Muscle of leg (tissue), 16 donors: ENCODE measurements at places on chromosomes 7 and 10. TPM values are rescaled to one million over a fixed set of nuclear protein-coding genes. Genes with fewer than 3 reads are reported as not detected.

GRCh38 chr7:142488842-142489241, 231.0 kb upstream of the PRSS58 start:
- H3K27ac ChIP-seq: no peak overlapping the region
- H3K36me3 ChIP-seq: no peaks in the 10 kb centered on the region
- peaks cover 7% of the 10 kb centered on the region for H3K4me1 ChIP-seq
- H3K27me3 ChIP-seq: peaks cover 2% of the 10 kb centered on the region

GRCh38 chr7:80807166-80807900, 111.5 kb downstream of the SEMA3C start:
- H3K4me1 ChIP-seq: no peaks in the 10 kb centered on the region
- H3K36me3 ChIP-seq: peaks cover 4% of the 10 kb centered on the region
- H3K27me3 ChIP-seq: no peaks in the 10 kb centered on the region
- H3K4me3 ChIP-seq: no peak overlapping the region

DNA sequence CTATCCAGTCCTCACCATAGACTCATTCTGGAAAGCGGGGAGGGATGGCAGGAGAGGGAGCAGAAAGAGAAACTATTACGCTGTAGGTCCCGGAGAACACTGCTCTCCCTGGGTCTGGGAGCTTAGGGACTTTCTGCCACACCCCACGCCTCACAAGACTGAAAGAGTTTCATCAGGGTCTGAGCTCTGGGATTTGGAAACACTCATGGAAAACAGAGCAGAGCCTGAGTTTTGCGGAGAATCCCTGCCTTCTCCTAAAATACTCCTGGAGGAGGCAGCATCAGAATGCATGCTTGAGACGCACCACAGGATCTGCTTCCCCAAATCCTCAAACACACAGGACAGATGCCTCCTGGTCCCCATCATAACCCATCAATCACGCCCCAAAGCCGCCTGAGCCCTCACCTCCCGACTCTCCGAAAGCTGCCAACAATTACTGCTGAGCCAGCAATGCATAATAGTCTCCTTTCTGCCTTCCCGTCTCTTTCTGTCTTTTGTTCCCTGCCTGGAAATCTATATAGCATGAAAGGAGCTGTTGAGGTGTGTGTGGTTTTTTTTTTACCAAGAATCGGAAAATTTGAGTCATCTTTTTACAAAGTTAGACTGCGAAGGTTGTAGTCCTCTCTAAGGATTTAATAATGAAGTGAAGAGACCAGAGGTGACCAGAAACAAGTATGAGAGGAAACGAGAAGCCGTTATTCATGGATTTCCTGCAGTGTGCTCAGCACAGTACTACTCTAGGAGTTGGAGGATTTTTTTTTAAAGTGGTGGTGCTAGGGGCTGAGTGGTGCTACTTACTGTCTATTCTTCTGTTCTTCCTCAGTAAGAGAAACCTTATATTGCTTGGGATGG, 37.7 kb downstream of the ASB13 start:
- H3K36me3 ChIP-seq: no peaks in the 10 kb centered on the region
- H3K27me3 ChIP-seq: no peaks in the 10 kb centered on the region
- H3K27ac ChIP-seq: peak overlapping the region; percentile 62
- peaks cover 49% of the 10 kb centered on the region for H3K4me1 ChIP-seq
- DNase-seq: peak; percentile 86

DNA sequence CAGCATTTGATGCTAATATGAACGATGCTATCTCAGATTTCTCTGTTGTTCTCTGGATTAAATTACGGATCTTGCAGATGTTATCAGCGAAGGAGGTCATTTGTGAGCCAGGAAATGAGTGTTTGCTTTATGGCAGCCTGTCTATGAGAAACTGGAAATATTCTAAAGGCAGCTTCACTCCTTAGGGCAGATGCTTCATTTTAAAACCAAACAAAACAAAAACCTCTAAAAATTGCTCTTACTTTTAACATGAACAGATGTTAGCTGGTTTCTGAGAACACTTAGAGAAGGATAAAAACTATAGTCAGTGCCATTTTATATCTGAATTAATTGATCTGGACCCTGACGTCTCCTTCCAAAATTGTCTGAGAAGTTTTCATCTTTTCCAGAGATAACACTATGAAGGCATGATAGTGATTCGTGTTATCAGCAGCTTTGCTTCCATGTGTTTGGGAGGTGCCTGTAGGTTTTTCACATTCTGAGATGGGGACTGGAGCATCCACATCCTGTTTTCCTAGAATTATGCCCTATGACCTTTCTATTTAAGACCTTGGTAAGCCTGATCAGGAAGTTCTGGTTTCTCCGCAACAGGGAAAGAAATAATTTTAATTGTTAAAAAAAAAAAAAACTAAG, 53.1 kb downstream of the CPED1 start:
- no peaks in the 10 kb centered on the region for H3K36me3 ChIP-seq
- no peaks in the 10 kb centered on the region for H3K4me1 ChIP-seq
- H3K4me3 ChIP-seq: no peak overlapping the region

DNA sequence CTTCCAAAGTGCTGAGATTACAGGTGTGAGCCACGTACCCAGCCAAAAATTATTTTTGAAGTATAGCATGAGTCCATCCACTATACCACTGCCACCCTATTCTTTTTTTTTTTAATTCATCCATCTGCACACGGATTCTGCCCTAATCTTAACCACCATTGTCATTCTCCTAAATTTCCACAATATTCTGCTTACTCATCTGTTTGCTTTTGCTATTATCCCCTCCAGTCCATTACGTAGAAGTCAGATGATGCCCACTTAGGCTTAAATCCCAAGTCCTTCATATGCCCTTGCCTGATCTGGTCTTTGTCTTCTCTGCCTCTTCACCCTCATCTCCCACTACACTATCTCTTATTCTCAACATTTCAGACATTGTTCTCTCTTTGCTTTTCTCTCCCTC, 86.7 kb downstream of the MMRN2 start:
- no peak for DNase-seq
- no peaks in the 10 kb centered on the region for H3K36me3 ChIP-seq
- H3K27me3 ChIP-seq: no peaks in the 10 kb centered on the region
- H3K4me1 ChIP-seq: peaks cover 4% of the 10 kb centered on the region

PRSS58 gene
- total RNA-seq: not detected

DNA sequence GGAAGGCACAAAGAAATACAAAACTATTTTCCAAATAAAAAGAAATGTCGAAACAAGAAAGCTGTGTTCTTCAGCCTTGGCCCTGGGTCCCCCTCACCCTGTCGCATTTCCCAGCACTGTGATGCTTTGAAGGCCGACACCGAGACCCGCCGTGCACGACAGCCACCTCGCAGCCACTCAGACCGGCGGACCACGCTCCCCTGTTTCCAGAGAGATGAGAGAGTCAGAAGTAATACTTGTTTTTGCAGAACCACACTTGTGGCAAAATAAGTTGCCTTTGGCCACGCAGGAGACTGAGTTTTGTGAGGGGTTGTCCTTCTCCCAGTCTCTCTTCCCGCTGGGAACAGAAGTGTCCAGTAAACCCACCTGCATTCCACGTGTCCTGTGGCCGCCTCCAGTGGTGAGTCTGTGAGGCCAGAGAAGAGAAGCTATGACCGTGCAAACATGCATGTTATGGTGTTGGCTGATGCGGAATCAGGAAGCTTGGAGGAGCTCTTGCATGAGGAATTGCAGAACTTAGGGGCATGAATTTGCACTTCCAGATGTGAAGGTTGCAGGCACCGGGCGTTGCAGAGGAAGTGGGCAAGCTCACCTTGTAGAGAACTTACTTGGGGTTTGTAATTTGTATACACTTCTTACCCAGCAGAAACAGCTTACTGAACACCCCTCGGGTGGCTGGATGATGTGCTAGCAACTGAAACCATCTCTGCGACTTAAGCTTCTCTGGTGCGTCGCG, 194.5 kb downstream of the EBF3 start:
- peaks cover 5% of the 10 kb centered on the region for H3K4me1 ChIP-seq
- H3K27me3 ChIP-seq: no peaks in the 10 kb centered on the region
- peaks cover 14% of the 10 kb centered on the region for H3K36me3 ChIP-seq
- H3K27ac ChIP-seq: no peak overlapping the region
- no peak for DNase-seq
- H3K4me3 ChIP-seq: no peak overlapping the region
